ENCODE measurements at places on chromosomes 2 and 18. TPM values are rescaled to one million over a fixed set of nuclear protein-coding genes. Genes with fewer than 3 reads are reported as not detected.

DNA sequence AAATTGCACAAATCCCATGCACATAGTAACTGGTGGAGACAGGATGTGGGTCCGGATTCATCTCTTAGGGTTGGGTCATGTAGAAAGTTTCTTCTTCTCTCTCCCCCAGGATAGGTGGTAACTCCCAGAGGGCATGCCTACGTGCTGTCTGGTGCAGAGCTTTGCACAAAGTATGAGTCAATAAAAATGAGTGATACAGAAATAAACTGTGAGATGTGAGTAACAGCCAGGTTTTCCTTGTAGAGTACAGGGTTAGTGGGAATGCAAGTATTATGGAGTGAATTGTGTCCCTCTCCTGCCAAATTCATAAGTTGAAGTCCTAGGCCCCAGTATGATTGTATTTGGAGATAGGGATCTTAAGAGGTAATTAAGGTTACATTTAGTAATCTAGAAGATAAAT lies 289.4 kb downstream of the ALK start:
- DNase-seq = no peak

- DNase-seq = peak; percentile 44
Measured at GRCh38 chr18:66616523-66616983, 12.7 kb upstream of the CDH19 start.

DNA sequence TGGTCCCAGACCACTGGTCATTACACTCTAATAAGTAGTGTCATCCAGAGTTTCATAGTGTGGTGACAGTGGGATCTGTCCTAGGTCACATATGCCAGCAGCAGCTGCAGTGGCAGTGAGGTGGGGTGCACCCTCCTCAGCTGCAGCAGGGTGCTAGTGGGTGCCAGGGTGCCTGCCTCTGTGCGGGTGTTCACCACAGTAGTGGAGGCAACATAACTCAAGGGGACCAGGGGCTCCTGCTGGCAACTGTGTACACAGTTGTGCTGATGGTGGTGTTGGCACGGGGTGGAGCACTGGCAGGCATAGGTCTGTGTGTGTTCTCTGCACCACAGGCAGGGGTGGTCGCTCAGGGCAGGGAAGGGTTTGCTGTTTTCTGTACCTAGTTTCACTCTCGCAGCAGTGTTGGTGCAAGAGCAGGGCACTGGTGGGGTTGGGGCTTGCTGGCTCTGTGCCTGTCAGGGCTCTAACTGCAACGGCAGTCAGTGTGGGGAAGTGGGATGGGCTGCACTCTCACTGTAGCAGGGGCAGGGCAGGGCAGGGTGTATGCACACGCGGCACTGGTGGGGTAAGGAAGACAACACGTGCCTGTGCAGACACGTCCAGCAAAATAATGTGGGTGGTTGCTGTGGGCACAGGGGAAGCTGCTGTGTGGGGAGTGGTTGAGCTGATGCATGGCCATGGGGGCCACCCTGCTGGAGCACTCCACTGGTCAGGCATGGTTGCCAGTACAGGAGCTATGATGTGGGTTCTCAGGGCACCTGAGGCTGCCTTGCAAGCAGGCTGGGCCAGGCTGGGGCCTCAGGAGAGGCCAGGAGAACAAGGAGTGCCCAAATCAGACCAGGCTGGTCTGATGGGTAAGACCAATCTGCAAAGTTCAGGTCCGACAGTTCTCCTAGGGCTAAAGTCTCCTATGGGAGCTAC lies 226.6 kb downstream of the MEIS1 start:
- no peak for DNase-seq

The SIX3 gene
- total RNA-seq = not detected

DNA sequence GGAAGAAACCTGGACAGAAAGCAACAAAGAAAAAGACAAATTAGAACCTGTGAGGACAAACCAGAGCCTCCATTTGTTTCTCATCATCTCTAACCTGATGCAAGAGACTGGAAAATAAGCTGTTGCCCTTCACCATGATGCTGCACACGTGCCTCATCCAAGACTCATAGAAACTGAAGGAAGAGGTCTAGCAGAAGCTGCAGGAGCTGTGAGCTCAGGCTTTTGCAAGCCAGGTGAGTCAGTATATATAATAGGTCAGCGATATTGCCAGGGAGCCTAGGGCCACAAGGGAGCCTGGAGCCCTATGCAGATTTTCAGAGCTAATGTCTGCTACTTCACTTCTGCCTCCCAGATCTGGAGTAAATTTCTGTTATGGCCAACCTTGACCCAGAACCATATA lies 163.1 kb downstream of the LNPK start:
- no peak for DNase-seq

DNA sequence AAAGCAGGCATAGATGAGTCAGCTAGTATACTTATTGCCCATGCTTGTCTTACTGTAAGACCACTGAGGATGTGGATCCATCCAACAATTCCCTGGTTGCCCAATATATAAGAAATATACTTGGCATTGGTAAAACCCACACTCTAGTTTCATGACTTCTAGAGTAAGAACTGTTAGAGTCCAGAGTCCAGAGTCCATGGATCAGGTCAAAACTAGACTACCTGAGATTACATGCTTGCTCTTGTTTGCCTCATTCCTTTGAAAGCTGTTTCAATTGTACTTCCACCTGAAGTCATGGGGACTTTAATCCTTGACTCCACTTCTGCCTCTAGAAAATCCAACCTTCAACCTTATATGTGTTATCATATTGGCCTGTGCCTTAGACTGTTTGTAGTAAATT lies 707.6 kb upstream of the FAM98A start:
- DNase-seq = no peak

The SLC8A1 gene
- total RNA-seq = not detected

GRCh38 chr2:111019381-111019780 lies 101.3 kb upstream of the BCL2L11 start:
- no peak for DNase-seq

DNA sequence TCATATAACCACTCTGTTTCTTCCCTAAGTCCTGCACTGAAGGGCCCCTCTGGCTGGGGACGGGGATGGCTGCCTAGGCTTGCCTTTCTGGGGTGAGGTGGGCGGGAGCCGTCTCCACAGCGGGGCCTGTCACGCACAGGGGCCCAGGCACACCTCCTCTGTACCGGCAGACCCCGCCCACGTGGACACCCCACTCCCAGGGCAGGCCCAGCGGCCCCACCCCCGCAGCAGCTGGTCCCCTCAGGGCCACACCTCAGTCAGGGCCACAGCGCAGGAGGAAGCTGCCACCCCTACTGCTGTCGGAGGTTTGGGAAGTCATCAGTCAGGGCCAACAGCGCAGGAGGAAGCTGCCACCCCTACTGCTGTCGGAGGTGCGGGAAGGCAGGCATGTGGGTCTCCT lies 257.6 kb upstream of the RAB6C start:
- no peak for DNase-seq

GRCh38 chr2:96265840-96266679 lies at the start of the genes CIAO1 and TMEM127:
CIAO1 (plus strand) TSS chr2:96266225; CDS start chr2:96266351, 126 bp downstream.
TMEM127 (minus strand) TSS chr2:96265997; CDS start chr2:96265381, 616 bp downstream.
- DNase-seq = peak; percentile 97
